ENCODE measurements at places on chromosomes 6 and 20.

DNA sequence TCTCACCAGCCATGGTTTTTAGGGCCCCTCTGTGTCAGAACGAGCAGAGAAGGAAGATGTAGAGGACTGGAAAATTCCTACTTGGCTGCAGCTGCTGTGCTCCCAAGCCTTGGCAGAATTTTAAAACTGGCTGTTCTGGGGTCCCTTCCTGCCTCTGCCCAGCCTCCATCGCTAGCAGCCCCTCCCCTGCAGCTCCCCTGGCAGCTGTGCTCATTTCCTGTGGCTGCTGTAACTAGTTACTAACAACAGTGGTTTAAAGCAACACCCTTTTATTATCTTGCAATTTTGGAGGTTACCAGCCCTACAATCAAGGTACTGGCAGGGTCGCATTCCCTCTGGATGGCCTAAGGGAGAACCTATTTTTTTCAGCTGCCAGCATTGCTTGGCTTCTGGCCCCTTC, 3.7 kb upstream of the CST11 start:
- H3K4me3 ChIP-seq = no peak overlapping the region
- H3K4me1 ChIP-seq = peaks cover 21% of the 10 kb centered on the region
- no peak for DNase-seq
- peaks cover 5% of the 10 kb centered on the region for H3K36me3 ChIP-seq
- H3K27me3 ChIP-seq = peaks cover 8% of the 10 kb centered on the region
- H3K27ac ChIP-seq = no peak overlapping the region

GRCh38 chr6:152309648-152310047, 327.5 kb downstream of the SYNE1 start:
- no peaks in the 10 kb centered on the region for H3K27me3 ChIP-seq
- H3K36me3 ChIP-seq = no peaks in the 10 kb centered on the region
- no peak overlapping the region for H3K27ac ChIP-seq
- DNase-seq = no peak
- peaks cover 9% of the 10 kb centered on the region for H3K4me1 ChIP-seq
- H3K4me3 ChIP-seq = no peak overlapping the region

GRCh38 chr20:17491041-17491440, 40.1 kb downstream of the BFSP1 start:
- no peaks in the 10 kb centered on the region for H3K36me3 ChIP-seq
- H3K27me3 ChIP-seq = no peaks in the 10 kb centered on the region
- no peaks in the 10 kb centered on the region for H3K4me1 ChIP-seq
- no peak overlapping the region for H3K27ac ChIP-seq
- DNase-seq = no peak

DNA sequence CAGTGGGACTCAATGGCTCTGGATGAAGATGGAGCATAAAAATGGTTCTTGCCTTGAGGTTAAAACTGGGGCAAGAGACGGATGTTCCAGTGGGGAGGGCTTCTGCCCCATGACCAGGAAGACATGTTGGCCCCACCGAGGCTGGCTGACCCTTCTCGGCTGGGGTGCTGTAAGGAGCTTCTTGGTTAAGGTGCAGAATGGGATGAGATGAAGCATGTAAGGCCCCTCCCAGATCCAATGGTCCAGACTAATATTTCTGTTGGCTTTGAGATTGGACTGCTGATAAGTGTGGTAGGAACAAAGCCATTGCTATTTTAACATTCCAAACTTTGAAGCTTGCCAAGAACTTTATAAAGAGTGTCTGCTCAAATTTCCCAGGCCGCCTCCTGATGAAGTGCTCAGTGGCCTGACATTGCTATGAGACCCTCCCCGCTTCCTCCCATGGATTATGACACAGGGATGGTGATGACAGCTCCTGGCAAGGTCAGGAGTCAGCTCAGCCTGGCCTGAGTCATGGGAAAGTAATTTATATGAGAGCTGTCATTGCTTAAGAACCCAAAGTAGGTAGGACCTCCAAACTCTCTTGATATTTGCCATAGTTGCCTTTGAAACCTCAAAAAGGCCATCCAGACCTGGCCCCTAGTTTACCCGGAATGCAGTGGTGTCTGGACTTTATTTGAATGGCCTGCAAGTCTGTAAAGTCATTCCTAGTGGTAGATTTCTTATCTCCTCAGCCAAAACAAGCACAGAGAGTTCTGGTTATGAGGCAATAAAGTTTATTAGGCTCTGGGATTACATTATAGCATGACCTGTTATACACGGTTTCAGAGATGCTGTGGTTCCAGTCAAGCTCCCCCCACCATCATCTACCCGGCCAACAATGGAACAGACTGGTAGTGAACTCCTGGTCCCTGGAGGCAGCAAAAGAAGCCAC, 55.2 kb downstream of the TGM2 start:
- DNase-seq = no peak
- H3K36me3 ChIP-seq = no peaks in the 10 kb centered on the region
- H3K4me1 ChIP-seq = peaks cover 3% of the 10 kb centered on the region
- H3K27me3 ChIP-seq = no peaks in the 10 kb centered on the region

Measured in WTC11 (cell line).